NCI-H2029 treated with DMSO at 0.1 percent for 48 hours (cell line): ENCODE measurements at places on chromosomes 2 and 18.

- DNase-seq: no peak
Observed at GRCh38 chr18:32072321-32072720, 19.4 kb upstream of the RNF138 start.

DNA sequence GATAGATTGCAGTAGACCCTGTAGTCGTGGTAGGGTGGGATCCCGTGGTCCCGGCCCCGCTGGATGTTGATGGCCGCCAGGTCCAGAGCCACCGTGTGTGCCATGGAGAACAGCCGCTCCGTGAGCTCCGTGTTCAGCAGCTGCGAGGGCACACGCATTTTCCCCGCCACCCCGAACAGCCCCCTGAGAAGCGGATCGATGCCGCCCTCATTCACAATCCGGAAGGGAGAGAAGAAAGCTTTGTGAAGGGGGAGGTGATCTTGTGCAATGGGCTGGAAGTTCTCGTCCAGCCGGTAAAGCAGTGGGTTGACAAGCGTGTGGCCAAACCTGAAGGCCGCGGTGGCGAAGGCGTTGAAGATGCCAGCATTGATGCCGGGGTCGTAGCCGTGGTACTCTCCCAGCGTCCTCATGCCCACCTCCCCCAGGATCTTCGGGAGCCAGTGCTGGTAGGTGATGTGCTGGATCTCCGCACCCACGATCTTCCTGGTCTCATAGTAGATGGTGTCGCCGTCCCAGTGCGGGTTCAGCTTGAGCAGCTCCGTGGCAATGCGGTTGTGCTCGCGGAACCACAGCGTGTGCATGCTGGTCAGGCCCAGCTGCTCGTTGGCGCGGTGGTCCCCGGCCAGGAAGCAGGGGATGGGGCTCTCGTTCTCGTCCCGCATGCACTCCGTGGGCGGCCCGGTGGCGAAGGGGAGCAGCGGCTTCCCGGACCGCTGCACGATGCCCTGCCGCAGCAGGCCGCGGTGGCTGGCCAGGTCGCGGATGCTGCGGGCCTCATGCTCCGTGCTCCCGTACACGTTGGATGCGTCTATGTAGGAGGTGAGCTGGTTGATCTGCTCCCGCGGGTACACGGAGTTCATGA lies 95.8 kb downstream of the PXDN start:
- DNase-seq: no peak

DNA sequence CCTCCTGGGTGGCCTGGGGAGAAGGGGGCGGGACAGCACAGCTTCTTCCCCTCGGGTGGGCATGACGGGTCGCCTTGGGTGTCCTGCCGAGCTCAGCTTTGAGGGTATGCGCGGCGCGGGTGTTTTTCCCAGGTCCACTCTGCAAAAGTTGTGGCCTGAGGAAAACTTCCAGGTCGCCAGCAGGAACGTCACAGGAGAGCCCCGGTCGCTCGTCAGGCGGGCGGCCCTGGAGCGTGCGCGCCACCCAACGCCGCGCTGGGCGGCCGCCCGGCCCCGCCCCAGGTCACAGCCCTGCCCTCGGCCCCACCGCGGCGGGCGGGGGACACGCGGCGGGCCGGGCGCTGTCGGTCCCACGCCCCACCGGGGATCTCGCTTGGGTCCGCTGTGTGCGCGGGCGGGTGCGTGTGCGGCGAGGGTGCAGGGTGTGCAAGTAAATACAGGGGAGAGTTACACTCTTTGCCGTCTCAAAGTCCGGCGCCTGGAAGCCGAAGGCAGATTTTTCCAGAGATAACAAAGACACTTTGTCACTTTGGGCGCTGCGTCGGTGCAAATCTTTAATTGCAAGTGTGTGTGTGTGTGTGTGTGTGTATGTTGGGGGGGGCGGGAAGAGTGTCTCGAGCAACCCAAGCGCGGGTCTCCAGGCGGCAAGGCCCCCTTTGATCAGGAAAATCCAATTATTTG lies 616 bp upstream of the SP5 start:
- DNase-seq: no peak

- no peak for DNase-seq
Observed at GRCh38 chr2:104290566-104290891, 563.4 kb upstream of the POU3F3 start.

GRCh38 chr18:26821181-26821580 lies 44.3 kb downstream of the AQP4 start:
- DNase-seq: no peak

DNA sequence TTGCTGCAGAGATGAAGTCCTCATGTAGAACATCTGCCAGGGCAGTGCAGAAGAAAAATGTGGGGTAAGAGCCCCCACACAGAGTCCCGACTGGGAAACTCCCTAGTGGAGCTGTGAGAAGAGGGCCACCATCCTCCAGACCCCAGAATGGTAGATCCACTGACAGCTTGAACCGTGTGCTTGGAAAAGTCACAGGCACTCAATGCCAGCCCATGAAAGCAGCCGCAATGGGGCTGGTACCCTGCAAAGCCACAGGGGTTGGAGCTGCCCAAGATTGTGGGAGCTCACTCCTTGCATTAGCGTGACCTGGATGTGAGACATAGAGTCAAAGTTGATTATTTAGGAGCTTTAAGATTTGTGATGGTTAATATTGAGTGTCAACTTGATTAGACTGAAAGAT lies 197.8 kb downstream of the CCDC102B start:
- DNase-seq: no peak

GRCh38 chr2:46684661-46685060 lies 205.3 kb downstream of the TMEM247 start:
- DNase-seq: no peak

GRCh38 chr2:36613801-36614200 lies 15.8 kb upstream of the FEZ2 start:
- DNase-seq: no peak
